ENCODE measurements at places on chromosomes 13 and 19. TPM values are rescaled to one million over a fixed set of nuclear protein-coding genes. Genes with fewer than 3 reads are reported as not detected.

The S1PR4 gene
- total RNA-seq, result not detected

DNA sequence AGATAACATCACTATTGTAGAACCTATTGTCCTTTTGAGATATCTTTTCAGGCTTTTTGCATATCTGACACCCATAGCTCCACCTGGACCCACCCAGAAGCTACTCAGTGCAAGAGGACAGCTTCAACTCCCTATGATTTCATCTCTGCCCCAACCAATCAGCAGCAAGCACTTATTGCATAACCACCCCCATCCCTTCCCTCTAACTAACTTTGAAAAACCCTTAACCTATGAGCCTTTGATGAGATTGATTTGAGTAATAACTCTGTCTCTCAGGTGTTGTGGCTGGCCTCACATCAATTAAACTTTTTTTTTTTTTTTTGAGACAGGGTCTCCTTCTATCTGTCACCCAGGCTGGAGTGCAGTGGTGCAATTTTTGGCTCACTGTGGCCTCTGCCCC lies 13.4 kb upstream of the MTRF1 start:
- DNase-seq, result no peak

DNA sequence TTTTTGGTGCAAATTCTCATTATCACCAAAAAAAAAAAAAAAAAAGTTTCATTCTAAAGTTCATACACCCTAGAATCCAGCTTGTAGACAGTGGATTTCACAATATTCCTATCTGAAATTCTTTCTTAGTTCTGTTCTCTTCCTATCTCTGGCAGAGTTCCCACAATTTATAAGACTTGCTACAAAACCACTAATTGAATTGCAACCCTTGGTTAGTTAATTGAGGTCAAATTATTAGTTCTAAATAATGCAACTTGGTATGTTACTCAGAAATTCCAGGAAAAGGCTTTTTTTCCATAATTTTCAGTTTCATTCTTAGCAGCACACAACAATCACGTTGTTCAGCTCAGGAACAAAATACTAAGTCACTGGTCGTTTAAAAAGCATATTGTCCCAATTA lies 58.5 kb downstream of the SPATA13 start:
- DNase-seq, result no peak

The GPR183 gene
- not detected for total RNA-seq

GRCh38 chr19:31546205-31546960 lies 197.1 kb upstream of the TSHZ3 start:
- no peak for DNase-seq

DNA sequence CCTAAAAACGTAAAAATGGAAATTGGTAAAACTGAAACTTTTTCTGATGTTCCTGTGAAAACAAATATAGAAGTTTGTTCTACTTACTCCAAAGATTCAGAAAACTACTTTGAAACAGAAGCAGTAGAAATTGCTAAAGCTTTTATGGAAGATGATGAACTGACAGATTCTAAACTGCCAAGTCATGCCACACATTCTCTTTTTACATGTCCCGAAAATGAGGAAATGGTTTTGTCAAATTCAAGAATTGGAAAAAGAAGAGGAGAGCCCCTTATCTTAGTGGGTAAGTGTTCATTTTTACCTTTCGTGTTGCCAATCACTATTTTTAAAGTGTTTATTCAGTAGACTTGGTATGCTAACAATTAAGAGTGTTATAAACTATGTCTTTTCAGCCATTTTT lies 25.6 kb downstream of the BRCA2 start:
- no peak for DNase-seq

The DENND1C gene
- total RNA-seq, result not detected

DNA sequence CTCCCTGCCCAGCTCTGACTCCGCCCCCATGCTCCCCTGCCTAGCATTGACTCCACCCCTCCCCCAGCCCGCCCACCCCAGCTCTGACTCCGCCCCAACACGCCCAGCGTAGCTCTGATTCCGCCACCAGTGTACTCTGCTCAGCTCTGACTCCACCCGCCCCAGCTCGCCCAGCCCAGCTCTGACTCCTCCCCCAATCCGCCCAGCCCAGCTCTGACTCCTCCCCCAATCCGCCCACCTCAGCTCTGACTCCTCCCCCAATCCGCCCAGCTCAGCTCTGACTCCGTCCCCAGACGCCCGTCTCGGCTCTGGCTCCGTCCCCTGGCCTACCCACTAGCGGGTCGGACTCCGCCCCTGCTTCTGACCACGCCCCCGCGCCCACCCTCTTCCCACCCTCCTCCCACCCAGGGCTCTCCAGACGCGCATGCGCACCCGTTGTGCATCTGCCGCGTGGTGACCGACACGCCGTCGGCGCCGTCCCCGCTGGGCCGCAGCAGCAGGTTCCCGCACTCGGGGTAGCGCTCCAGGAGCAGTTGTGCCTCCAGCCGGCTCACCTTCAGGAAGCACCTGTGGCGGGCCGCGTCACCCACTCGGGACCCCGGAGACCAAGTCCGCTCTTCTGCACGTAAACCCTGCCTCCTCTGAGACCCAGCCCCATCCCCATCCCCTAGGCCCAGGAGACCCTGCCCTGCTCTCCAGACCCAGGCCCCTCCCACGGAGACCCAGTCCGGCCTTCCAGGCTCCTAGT lies 10.2 kb downstream of the STAP2 start:
- DNase-seq, result peak; percentile 30

DNA sequence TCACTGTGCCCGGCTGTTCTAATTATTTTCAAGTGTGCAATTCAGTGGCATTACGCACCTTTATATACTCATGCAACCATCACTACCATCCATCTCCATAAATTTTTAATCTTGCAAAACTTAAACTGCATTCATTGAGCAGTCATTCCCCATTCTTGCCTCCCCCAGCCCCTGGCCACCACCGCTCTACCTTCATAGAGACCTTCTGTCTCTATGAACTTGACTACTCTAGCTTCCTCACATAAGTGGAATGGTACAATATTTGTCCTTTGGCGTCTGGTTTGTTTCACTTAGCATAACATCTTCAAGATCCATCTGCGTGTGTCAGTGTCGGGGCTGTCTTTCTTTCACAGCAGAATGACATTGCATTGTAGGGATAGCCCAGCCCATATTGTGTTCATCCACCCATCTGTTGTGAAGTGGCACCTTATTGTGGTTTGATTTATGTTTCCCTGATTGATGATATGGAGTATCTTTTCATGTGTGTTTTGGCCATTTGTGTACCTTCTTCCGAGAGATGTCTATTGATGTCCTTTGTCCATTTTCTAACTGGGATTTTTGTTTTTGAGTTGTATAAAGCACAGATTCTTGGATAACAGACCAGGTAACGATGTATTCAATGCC lies 64.8 kb upstream of the FLT1 start:
- no peak for DNase-seq

GRCh38 chr19:47013041-47013517 lies 6.6 kb upstream of the NPAS1 start:
- peak; percentile 81 for DNase-seq

The AMER2 gene
- total RNA-seq, result not detected

DNA sequence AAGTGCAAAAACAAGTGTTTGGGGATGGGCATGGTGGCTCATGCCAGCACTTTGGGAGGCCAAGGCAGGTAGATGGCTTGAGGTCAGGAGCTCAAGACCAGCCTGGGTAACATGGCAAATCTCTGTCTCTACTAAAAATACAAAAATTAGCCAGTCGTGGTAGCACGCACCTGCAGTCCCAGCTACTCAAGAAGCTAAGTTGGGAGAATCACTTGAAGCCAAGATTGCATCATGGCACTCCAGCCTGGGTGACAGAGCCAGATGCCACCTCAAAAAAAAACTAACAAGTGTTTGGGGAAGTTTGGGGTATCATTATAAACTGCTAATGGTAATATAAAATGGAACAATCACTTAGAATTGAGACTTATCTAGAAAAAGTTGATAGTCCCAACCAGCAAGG lies 24.6 kb downstream of the XPO4 start:
- DNase-seq, result no peak

DNA sequence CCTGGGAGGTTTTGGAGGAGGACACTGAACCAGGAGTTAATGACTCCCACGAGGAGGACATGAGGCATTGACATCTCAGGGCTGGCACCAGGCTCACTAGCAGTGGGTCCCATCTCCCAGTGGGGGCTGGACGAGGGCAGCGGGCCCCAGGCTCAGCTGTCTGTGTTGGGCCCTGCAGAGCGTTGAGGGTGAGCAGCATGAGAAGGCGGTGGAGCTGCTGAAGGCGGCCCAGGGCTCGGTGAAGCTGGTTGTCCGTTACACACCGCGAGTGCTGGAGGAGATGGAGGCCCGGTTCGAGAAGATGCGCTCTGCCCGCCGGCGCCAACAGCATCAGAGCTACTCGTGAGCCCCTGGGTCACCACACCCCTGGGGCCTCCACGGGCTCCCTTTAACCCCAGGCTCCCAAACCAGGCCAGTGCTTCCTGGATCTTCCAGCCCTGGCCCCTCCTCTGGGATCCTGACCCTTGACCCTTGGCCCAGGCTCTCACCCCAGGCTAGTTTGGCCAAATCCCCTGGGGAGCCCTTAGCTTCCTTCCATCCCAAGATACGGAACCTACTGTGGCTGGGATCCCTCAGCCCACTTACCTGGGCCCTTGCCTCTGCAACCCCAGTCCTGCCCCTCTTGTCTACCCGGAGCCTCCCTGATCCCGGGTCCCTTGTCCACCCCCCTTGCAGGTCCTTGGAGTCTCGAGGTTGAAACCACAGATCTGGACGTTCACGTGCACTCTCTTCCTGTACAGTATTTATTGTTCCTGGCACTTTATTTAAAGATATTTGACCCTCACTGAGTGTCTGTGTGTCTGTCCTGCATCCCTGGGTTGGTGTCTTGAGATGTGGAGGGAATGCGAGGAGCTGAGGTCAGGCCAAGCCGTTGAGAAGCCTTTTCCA lies 1.0 kb downstream of the C19orf73 start:
- no peak for DNase-seq

DNA sequence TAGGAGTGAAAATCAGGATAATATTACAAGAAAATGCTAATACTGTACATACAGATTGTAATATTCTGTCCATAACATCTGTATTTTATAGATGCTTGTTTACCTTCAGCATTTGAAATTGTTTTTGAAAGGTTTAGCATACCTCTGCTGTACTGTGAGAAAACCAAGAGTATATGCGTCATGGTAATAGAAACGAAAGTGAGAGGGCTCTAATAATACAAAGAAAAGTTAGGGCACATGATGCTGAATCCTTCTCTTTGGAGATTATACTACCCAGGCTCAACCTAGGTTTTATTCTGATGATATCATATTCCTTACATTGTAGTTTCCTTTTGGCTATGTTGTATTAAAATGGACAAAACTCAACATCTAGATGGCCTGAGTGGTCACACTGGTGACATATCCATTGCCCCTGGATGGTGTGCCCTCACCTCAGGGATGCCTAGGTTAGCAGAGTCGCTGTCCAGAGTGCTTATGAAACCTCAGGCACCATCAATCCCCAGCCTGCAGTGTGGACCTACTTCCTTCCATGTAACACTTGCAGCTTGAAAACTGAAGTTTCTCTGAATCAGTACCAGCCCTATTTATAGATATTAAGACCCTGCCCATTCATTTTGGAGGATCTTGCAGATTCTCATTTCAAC lies 253.7 kb downstream of the KCTD12 start:
- no peak for DNase-seq

DNA sequence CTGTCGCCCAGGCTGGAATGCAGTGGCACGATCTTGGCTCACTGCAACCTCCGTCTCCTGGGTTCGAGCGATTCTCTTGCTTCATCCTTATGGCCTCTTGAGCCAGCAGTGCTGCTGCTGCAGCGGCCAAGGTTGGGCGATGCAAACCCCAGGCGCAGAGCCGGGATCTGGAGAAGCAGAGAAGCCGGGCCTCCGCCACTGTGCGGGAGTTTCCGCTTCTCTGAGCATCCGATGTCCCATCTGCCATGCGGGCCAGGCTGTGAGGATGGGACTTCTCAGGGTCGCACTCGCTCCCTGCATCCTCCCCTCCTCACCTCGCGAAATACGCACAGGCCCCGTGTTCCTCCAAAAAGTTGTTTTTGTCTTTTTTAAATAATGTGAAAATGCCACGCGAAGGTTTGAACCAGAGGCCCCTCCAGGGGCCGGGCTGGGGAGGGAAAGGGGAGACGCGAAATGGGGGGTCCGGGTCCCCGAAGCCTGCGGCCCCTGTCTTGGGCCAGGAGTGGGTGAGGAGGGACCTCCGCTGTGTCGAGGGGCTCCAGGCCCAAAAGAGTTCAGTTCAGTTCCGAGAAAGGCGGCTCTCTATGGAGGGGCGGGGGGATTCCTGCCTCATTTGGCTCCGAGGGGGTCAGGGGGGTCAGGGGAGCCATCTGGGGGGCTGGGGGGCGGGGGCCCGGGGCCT lies 15.9 kb downstream of the CYTH2 start:
- no peak for DNase-seq

DNA sequence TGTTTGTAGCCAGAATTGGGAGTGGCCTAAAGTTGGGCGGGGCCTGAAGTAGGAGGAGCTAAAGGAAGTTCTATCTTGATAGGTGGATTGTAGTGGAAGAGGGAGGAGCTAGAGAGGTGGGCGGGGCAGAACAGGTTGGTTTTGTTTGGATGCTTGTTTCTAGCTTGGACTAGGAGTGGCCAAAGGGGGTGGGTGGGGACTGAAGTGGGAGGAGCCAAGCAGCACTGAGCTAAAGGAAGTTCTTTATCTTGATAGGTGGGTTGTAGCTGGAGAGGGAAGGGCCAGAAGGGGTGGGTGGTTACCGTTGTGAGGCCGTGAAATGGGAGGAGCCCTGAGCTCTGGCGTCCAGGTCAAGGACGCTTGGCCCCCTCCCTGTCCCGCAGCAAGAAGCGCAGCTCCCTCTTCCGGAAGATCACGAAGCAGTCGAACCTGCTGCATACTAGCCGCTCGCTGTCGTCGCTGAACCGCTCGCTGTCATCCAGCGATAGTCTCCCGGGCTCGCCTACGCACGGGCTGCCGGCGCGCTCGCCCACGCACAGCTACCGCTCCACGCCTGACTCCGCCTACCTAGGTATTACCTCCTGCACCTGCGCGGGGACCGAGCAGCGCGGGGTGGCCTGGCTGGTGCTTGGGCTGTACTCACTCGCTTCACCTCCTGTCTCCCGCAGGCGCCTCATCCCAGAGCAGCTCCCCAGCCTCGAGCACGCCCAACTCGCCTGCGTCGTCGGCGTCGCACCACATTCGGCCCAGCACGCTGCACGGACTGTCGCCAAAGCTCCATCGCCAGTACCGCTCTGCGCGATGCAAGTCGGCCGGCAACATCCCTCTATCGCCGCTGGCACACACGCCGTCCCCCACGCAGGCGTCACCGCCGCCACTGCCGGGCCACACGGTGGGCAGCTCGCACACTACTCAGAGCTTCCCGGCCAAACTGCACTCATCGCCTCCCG lies 8.0 kb downstream of the DNASE2 start:
- DNase-seq, result peak; percentile 91

GRCh38 chr19:1580957-1581356 lies 11.7 kb downstream of the MBD3 start:
- no peak for DNase-seq

Measured in MG63 (cell line).